Stimulated activated CD8-positive, alpha-beta memory T cell treated with anti-CD3 and anti-CD28 coated beads, Interleukin-2, amount 100 ng/mL, for 1 hour (primary cell): ENCODE measurements at places on chromosomes 13 and 19.

DNA sequence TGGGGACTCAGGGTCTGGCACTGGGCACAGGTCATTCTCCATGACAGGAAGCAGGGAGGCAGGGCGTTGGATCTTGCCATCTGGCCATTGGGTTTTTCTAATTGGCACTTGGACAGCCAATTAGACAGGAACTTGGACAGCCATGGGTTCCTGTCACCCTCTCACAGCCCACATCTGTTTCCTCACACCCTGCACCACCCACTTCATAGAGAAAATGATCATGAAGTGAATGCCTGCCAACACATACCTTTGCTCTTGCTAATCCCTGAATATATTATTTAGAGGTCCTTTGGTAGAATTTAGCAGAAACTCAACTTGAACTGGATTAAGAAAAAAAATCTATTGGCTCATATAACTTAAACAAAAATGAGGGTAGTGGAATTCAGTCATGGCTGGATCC is 4.9 kb upstream of the OLFM2 start:
- DNase-seq = no peak

DNA sequence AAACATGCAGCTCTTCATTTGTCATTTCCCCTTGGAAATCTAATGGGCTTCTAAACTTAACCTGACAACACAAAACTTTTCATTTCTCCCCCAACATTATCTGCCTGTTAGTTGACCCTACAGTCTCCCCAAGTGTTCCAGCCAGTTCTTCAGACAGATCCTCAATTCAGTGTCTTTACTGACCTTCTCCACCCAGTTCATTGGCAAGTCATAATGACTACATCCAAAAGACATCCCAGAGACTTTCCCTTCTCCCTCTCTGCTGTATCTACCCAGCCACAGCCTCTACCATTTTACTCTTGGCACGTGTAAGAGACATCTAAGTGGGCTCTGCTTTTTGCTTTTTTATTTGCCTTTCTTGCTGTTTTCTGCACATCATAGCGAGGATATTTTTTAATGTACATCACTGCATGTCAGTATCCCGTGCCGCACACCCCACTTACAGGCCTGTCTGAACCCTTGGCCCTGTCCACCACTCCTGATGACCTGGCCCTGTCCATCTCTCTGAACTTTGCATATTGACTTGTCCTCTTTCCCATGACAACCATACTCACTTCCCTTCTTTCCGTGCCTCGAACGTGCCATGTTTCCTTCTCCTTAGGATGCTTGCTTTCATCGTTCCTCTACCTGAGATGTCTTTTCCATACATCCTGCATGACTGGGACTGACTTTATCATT is 391.9 kb downstream of the IRS2 start:
- no peak for DNase-seq

- DNase-seq = no peak
These were observed 216.3 kb downstream of the NHLRC3 start for GRCh38 chr13:39254601-39255000.

DNA sequence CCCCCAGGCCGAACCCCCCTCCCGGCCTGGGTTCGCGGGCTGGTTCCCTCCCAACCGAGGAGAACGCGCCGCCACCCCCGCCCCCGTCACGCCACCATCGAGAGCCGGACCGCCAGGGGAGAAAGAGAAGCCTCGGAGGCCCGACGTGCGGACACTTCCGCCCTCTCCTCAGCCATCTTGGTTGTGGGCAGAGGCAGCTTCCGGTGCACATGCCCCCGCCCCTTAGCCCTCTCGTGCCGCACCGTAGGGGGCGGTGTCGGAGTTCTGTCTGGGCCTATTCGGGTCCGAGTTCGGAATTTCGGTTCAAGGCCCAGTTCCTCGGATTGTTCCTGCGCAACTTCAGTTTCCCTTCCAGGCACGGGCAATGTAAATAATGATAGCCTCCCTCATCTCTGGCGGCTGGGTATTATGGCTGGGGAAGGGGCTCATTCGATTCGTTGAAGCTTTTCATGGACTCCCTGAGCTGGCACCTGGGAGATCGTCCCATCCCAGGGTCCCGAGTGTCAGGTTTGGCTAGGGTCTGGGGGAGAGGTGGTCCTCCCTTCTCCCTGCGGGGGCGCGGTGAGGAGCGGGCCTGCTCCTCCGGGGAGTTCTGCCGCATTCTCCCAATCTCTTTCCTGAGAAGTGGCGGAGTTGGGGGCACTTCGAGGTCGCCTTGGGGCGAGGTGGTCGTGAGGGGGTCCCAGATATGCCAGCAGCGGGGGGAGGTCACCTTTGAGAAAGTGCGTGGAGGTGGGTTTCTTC is at the start of the genes IER2 and STX10:
IER2 (plus strand) TSS at position 225 of the 744 bp plus-strand sequence. CDS start 2,776 bp downstream, outside the sequence.
STX10 (minus strand) TSS at position 189 of the 744 bp plus-strand sequence. CDS start 202 bp downstream, outside the sequence.
- DNase-seq = peak; percentile 87

DNA sequence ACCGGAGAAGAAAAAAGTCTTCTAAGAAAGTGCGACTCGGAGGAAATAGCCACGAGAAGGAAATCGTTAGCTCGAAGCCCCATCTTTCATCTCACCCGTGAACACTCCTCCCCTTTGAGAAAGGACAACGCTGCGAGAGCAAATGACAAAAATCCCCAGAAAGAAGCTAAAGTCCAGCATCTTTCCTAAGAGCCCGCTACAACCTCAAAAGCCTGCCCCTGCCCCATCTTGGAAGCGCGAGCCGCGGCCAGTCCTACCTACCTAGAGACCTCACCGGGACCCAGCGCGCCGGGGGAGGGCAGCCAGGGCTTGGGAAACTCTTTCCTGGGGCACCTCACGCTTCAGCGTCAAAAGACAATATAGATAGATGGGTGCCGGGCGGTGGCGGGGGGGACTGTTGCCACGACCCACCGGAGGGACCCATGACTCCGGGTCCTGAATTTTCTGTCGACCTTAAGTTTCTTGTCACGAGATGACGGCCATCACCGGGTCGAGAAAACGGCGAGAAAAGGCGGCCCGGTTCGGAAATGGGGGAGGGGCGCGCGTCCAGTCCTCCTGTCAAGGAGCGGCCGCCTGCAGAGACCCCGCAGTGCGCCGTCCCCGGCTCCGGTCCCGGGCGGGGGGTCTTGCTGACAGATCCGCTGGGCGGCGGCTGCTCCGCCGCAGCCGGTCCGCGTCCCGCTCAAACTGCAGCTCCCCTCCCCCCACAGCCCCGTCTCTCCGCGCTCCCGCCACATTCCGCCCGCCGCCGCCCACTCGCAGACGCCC is 65.9 kb downstream of the KCNRG start:
- peak; percentile 16 for DNase-seq

DNA sequence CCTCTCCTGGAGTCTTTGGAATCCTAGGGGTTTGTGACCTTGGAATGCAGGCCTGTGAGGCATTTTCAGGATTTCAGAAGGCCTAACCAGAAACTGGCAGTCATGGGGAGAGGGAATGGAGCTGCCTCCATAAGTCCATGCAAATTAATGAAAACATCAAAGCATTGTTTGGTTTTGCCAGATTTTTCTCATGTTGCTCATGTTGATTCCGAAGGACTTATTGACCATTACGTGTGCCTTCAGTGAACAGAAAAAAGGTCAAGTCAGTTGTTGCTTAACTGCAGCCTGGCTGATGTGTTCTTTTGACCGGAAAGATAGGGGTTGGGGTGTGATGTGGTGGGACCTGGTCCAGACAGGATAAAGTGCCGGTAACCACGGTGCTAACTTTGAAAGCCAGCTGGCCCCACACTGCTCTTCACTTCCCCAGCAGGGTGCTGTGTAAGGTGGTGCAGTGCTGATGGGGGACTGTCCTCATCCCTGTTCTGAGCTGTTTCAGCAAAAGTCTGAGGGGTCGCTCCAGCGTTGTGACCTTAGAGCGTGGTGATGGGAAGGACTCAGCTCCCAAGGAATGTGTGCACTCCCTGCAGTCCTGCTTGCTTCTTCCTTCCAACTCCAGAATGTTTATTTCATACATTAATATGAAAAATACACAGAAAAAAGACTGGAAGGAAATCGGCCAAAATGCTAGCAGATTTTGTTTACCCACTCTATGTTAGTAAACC is 3.5 kb downstream of the RNF113B start:
- DNase-seq = no peak

GRCh38 chr13:45086484-45086883 is 33.8 kb upstream of the GTF2F2 start:
- DNase-seq = no peak

DNA sequence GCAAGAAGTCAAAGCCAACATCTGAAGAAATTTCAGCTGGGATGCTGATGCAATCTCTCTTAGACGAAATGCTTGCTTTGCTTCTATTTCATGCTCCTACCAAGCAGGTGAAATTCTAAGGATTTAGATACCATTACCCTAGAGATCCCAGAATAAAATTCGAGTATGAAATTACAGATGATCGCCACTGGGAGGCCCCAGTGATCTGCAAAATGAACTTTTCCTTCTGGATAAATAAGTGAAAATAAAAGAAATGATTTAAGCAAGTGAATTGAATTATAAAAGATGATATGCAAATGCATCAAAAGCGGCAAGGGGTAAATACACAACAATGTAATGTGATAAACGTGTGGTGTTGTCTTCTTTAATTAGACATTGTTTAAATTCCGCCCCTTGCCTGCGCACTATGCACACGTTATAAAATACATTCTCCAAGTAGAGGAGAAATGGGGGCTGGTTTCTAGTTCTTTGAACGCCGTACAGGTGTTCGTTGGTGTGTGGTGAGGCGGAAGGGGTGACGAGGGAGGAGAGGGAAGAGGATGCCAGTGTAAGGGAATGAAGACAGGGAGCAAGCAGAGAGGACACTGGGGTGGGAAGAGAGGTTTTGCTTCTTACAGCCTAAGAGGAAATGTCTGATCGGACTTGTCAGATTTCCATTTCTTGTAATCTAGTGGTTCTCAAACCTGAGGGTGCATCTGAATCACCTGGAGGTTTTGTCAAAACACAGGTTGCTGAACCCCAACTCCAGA is 58.0 kb downstream of the ERCC5 start:
- no peak for DNase-seq

- no peak for DNase-seq
These were observed 3.1 kb downstream of the FGF9 start for GRCh38 chr13:21673789-21674489.

- peak; percentile 3 for DNase-seq
These were observed 474 bp upstream of the IFT88 start for GRCh38 chr13:20566468-20566897.

GRCh38 chr19:6710273-6711077 is 10.0 kb downstream of the C3 start:
- no peak for DNase-seq

- no peak for DNase-seq
These were observed 7.3 kb downstream of the C19orf53 start for GRCh38 chr19:13781547-13781946.

DNA sequence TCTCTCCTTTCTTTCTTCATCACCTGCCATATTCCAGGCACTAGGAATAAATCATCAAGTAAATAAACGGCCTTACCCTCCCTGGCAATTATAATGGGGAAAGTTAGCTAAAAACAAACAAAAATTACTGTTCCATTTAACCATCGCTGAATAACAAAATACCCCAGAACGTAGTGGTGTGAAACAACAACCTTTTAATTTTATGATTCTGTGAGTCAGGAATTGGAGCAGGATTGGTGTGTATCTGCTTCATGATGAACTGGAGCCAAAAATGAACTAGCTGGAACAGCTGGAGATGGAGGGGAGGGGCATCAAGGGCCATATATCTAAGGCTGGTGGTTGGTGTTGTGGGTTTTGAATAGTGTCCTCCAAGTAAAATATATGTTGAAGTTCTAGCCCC is 3.7 kb upstream of the CADM4 start:
- no peak for DNase-seq

DNA sequence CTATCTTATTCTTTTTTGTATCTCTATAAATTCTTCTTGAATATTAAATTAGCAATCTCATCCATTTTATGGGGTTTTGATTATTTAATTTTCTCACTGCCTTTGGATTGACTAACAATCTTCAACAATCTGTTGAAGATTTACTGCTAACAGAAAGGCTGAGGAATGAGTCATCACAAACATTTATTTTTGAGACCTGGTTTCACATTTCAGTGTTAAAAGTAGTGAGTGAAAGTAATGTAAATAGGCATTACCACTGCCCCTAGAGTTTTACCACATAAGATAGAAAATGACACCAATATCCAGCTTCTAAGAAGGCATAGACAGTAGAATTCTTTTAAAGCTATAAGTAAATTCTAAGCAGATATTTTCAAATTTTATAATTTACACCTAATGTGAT is 472.8 kb downstream of the OLFM4 start:
- no peak for DNase-seq

DNA sequence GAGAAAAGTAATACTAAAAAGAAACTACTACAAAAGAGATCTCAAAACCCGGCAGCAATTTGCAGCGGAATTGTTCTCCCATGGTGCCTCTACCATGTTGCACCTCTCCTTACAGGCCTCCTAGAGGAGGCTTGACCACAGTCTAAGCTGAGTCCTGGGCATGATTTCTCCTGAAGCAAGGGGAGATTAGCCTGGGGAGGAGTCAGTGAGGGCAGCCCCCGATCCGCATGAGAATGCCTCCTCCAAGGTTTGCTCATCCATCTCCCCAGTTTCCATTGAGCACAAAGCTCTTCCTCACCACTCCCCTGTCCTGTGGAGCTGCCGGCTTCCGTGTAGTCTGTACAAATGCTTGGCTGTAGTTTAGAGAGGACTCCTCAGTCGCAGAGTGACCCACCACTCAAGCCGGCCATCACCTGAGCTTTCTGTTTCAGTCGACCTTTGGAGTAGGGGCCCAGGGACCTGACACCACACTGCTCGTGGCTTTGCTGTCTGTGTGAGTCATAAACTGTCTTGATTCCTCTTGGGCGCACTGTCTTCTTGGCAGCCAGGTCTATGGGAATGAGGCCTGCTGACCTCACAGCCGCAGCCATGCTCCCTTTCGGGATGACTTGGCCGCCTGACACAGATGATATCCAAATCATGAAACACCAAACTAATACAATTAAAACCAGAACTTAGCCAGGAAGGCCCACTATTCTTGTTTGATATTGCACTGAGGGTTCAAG is 72.3 kb downstream of the C1QTNF9 start:
- no peak for DNase-seq

- no peak for DNase-seq
These were observed 19.9 kb downstream of the KDM4B start for GRCh38 chr19:4988770-4989251.

DNA sequence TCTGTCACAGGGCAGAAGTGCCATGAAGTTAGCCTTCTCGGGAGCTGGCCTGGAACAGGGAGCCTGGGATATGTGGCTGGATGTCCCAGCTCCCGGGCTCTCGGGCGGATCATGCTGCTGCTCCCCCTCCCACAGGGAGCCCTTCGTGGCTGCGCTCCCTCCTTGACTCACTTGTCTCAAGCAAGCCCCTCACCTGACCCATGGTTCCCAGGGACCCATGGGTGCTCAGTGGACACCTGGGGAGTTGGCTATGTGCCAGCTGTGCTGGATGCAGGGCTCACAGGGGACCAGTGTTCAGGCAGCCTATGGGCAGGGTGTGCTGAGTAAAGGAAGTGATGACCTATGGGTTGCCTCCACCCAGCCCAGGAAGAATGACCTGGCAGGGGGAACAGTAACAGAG is 213.1 kb upstream of the SGCG start:
- no peak for DNase-seq

- peak; percentile 17 for DNase-seq
These were observed 50.6 kb upstream of the UQCRFS1 start for GRCh38 chr19:29263305-29264135.
